ENCODE measurements at places on chromosomes 16 and 17.
A peak's percentile ranks its signal among the peaks of the same experiment; 100 is the strongest.

GRCh38 chr16:64532691-64533090 is 589.2 kb downstream of the CDH11 start:
- DNase-seq = no peak

GRCh38 chr17:77146882-77147281 is 6.1 kb downstream of the SEC14L1 start:
- DNase-seq = no peak

GRCh38 chr16:1197237-1197866 is 27.7 kb downstream of the TPSG1 start:
- no peak for DNase-seq

GRCh38 chr17:77599699-77600098 is 358.8 kb upstream of the TNRC6C start:
- DNase-seq = no peak

DNA sequence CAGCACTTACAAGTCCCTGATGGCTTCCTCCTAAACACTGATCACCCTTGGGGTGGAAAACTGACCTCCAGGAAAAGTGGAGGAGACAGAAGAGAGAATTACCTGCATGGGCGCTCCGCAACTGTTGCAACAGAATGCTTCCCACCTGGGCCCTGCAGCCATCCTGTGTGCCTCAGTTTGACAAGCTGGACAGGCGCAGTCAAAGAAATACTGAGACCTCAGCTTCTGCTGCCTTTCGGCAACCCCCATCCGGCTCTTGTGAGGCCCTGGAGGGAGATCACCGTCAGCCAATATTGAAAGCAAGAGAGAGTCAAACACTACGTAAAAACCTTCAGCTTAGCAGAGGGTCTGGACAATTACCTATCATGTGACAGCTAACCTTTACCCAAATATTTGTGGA is 24.8 kb downstream of the SERPINF1 start:
- DNase-seq = no peak

DNA sequence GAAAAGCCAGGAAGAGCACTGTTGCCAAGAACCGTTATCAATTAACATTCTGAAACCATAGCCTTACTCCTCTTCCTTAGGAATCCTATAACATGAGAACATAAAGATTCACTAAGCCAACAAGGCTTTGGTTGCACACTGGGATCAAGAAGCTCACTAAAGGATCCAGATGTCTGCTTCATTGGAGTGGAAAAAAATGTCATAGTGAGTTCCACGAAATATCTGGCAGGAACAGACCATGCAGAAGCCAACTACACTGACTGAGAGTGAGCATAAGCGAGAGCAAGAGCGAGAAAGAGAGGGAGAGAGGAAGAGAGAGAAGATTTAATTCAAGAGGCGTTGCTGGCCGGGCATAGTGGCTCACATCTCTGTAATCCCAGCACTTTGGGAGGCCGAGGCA is 13.4 kb upstream of the MEIOC start:
- DNase-seq = no peak

GRCh38 chr17:78208486-78208885 is 5.6 kb upstream of the BIRC5 start:
- no peak for DNase-seq

DNA sequence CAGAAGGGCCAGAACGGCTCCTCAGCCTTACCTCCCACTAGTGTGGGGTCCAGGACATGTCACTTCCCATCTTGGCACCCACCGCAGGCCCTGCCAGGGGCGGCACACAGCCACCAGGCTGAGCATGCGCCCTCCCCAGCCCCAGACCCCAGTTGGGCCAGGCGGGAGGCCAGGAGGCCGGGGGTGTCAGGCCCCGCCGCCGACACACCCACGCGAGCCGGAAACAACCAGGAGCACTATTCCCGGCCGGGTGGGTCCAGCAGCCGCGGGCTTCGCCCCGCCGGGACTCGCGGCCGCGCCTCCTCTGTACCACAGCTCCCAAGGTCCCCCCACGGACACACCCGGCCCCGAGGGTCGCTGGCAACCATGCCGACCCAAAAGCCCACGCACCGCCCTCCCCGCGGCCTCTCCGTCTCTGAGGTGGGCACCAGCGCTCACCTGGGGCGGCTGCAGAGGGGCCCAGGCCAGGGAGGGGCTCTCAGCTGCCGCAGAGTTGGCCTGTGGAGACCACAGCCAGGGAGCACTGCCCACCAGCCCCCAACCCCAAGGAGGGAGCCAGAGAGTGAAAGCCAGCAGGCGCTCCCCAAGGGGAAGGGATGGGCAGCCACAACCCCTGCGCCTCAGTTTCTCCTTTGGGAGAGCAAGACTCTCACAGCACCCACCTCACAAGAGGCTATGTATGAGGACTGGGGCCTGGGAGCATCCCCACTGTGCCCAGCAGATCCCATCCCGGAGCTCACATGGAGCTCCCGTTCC is 18.0 kb downstream of the B9D1 start:
- no peak for DNase-seq

DNA sequence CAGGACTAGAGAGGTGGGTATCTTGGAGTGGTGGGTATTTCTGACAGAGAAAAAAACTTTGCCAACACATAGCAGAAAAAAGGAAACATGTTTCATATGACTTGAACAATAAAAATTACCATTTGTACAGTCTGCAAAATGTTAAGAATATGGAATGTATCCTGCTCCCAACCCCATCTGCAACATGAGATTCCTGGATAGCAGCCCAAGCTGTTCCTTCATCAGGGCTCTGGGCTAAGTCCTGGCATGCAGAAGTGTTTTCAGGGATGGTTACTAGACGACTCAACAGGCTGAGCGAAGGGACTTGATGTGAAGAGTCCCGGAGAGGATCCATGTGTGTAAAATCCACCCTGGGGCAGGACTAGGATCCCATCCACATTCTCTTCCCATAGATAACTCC is 121.0 kb upstream of the IRX3 start:
- no peak for DNase-seq

DNA sequence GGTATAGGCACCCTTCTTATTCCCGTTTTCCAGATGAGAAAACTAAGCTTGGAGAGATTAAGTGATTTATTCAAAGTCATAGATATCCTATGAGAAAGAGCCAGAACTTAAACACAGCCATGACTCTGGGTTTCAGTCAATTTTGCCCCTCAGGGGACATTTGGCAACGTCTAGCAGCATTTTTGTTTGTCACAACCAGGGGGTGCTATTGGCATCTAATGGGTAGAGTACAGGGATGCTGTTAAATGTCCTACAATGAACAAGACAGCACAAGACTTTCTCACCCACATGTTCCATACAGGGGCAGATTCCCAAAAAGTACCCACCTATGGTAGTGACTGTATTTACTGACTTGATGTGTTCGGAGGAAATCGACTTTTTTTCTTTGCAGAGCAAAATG is 4.8 kb upstream of the SHISA9 start:
- no peak for DNase-seq

- no peak for DNase-seq
These were observed 108.8 kb downstream of the WSCD1 start for GRCh38 chr17:6179017-6179416.

DNA sequence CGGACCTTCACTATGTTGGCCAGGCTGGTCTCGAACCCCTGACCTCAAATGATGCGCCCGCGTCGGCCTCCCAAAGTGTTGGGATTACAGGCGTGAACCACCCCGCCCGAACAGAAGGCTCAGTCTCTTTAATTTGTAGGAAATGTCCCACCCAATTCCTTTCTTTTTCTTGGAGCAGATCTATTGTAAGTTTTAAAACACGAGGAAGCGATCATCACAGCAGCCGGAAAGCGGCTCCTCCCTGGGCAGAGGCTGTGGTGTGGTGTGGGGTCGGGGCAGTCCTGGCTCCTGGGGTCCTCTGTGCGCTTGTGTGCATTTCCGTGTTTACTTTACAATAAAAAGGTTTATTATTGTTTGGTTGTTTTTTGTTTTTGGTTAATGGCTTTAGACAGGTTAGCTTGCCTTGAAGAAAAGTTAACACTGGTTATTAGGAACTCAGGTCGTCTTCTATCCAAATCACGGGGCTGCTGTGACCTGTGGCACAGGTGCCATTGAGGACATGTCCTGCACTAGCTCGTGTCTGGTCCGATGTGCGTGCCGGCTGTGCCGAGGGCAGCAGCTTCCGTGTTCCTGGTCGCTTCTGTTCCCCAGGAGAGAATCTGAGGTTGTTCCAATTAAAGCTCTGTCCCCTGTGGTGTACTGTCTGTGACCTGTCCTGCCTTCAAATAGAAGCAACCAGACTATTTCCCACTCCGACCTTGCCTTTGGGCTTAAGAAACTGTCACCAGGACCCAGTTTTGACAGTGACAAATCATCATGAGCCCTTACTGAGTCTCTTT is 83.1 kb downstream of the SEC14L1 start:
- DNase-seq = no peak

GRCh38 chr17:79019632-79020584 is 4.1 kb upstream of the C1QTNF1 start:
- no peak for DNase-seq

- DNase-seq = peak; percentile 81
These were observed 30.6 kb downstream of the RPTOR start for GRCh38 chr17:80575057-80575875.

DNA sequence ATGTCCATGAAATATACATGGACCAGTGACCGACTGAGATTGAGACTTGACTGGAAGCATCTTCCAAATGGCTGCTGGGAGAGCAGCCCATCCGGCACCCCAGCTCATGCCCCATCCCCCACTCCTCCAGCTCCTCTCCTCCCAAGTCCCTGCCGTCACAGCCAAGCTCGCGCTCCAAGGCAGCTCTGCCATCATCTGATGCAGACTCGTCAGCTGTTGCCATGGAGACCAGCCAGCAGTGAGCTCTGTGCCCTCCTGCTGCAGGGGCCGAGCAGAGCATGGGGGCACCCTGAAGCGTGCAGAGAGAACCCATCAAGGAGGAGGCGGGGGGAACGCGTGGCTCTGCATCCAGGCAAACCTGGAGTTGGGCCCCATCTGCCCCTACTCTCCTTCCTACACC is 74.5 kb upstream of the TNRC6C start:
- no peak for DNase-seq

- DNase-seq = no peak
These were observed 12.5 kb downstream of the CALCOCO2 start for GRCh38 chr17:48843187-48843900.

DNA sequence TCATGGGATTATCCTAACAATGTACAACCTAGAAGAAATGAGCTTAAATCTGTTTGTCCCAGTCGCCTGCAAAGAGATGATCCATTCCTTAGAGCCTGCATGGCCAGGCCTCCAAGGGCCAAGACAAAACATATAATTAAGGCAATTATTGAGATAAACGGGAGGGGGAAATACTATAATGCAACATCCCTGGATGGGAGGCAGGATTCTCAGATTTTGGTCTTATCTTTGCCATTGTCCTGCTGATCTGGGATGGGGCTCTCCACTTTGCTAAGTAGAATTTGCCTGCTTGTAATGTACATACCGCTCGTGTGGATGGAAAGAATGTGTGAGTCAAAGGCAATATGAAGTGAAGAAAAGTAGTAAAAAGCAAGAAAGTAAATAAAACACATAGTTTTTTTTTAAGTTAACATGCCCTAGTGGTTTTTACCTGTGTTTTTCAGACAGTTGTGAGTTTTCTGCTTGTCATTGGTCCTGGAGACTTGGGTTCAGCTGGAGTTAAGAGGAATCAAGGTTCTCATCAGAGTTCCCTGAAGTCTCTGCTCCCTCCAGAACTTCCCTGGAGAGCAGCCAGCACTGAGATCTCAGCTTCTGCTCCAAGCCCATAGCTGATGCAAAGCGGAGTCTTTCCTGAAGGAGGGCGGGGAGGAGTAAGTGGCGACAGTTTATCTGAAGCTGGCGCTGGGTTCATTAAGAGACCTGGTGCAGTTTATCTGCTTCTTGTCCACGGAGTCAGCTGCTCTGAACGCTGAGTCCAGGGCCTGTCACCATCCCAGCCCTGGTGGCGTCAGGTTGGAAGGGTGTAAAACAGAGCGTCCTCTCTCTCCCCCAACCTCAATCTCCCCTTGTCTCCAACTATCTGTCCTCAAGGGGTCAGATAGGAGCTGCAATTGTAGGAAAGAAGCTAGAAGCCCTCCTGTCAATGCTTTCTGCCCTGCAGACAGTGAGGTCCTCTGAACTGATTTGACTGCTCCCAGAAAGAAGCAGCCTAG is 30.1 kb downstream of the HOXB1 start:
- no peak for DNase-seq

DNA sequence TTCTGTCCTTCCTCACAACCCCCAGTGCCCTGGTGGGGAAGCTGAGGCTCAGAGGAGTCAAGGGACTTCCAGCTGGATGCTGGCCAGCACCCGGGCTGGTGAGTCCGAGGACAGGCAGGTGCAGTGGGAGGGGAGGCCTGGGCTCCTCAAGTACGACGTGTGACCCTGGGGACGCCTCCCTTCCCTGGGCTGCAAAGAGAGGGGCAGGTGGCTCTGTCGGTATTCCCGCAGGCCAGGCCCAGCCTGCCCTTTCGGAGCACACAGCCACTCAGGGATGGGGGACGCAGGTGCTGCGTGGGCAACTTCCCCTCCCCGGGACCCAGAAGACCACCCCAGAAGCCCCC is 33.1 kb upstream of the PVALEF start:
- DNase-seq = no peak

GRCh38 chr16:62853887-62854286 is 817.6 kb upstream of the CDH8 start:
- DNase-seq = no peak

GRCh38 chr16:72969812-72970211 is 78.1 kb downstream of the ZFHX3 start:
- DNase-seq = no peak

GRCh38 chr17:5219536-5219935 is 15.1 kb downstream of the SCIMP start:
- DNase-seq = no peak

- DNase-seq = no peak
These were observed 10.3 kb downstream of the ATXN1L start for GRCh38 chr16:71855937-71856662.

- DNase-seq = no peak
These were observed 481 bp downstream of the PDK2 start for GRCh38 chr17:50095626-50096037.

DNA sequence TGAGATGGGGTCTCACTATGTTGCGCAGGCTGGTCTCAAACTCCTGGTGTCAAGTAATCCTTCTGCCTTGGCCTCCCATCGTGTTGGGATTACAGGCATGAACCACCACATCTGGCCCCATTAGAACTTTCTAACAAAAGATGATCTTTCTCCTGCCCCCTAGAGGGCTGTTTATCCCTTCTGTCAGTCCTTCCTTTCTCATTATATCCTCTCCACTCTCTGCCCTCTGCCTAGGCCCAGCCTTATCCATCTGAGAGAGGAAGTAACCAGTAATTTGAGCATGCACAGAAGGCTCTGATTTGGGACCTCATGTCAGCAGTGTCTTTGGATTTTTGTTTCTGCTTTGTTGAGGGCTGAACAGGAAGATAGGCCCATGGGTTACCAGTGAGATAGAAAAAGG is 4.4 kb upstream of the DHX40 start:
- DNase-seq = no peak

DNA sequence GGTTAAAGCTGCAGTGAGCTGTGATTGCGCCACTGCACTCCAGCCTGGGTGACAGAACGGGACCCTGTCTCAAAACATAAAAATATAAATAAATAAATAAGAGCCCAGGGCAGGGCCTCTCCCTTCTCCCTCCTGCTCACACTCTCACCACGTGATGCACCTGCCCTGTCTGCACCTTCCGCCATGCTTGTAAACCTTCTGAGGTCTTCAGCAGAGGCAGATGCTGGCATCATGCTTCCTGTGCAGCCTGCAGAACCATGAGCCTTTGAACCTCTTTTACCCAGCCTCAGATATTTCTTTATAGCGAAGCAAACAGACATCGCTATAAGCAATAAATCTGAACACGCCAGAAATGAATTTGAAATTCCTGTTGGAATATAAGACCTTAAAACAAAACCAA is 48.5 kb downstream of the HNF1B start:
- DNase-seq = no peak

GRCh38 chr17:48513097-48513496 is 17.7 kb downstream of the HOXB1 start:
- no peak for DNase-seq
